T-helper 1 cell (primary cell): ENCODE measurements at places on chromosomes 3 and 15.
A peak's percentile ranks its signal among the peaks of the same experiment; 100 is the strongest.

DNA sequence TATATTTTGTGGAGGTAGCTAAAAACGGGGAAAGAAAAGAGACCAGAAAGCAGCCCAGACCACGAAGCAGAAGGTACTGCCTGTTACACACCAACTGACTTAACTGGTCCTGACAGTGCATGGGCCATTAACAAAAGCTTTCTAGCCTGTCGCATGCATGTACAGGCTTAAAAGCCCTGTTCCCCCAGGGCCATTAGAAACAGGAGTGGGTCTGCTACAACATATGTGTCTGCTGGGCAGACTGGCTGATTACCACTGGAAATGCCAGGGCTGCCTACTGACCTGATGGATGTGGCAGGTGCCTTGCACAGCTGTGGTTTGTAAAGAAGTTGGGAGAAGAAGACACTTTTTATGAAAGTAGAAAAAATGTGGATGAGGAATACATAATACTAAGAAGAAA lies 137.4 kb downstream of the GAP43 start:
- no peak for DNase-seq

GRCh38 chr3:50623840-50624474 lies 7.0 kb downstream of the MAPKAPK3 start:
- DNase-seq: peak; percentile 86

GRCh38 chr3:54818486-54818885 lies 109.4 kb downstream of the LRTM1 start:
- no peak for DNase-seq

DNA sequence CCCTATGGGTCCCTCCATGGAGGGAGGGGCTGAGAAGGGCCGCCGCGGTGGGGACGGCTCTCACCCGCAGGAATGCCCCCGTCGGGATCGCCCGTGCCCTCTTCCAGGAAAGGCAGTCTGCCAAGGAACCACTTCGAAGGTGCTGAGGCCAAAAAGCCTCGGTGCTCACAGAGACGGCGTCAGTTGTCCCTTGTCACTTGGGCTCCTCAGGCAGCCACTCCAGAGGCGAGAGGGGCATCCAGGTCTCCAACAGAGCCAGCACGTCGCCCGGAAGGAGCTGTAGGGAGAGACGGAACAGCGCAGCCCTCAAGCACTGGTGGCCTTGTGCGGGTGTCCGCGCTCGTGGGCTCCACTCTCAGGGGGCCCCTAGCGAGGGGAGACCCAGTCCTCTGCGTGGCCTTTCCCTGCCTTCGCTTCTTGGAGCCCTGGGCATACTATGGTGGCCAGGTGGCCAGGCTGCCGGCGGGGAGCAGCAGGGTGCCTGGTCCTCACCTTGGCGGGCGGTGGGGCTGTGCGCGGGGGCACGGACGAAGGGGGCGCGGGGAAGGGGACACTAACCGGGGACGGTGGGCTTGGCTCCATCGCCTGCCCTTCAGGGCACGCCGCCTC lies 994 bp downstream of the MESP1 start:
- DNase-seq: no peak

DNA sequence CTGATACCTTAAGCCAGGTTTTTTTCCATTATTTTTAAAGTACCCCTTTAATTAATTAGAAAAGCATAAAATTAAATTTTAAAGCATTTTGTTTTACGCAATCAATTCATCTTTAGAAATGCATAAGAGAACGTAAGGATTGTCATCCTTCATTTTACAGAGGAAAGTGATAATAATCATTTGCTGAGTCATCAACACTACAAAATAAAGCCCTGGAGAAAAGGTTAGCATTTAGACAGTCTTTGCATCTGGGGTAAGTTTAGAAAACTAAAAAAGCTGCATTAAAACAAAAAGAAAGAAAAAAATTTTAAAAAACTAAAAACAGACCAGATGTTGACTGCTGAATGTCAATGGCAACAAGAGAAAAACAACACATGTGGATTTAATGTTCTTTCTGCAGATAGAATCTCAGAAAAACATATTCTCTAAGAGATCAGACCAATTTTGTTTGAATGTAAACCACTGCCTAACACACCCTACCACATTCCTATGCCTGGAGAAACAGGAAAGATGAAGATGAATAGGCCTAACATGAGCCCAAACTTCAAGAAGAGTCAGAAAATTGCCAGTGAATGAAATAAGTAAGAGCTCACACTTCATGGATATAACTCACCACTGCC lies 59.9 kb downstream of the SUCNR1 start:
- DNase-seq: no peak

GRCh38 chr3:13307041-13307440 lies 113.1 kb downstream of the NUP210 start:
- DNase-seq: no peak

GRCh38 chr3:196162679-196163078 lies 48.5 kb downstream of the ZDHHC19 start:
- no peak for DNase-seq

- DNase-seq: no peak
Observed at GRCh38 chr3:107512108-107512507, 10.7 kb upstream of the BBX start.

- DNase-seq: no peak
Observed at GRCh38 chr15:29962407-29962806, 120.3 kb upstream of the GOLGA8J start.

DNA sequence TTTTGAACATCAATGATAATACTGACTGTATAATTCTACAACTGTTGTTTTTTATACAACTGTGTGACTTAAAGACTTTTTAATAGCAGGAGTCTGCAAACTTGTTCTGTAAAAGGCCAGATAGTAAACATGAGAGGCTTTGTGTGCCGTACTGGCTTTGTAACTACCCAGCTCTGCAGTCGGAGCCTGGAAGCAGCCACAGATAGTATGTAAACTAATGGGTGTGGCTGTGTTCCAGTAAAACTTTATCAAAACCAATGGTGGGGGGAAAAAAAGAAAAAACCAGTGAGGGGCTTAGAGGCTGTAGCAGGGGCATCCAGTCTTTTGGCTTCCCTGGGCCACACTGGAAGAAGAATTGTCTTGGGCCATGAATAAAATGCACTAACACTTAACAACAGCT lies 11.9 kb downstream of the ASB7 start:
- no peak for DNase-seq

- no peak for DNase-seq
Observed at GRCh38 chr15:85479071-85479647, 98.8 kb downstream of the AKAP13 start.

- no peak for DNase-seq
Observed at GRCh38 chr15:82875411-82876003, 66.1 kb downstream of the WHAMM start.

DNA sequence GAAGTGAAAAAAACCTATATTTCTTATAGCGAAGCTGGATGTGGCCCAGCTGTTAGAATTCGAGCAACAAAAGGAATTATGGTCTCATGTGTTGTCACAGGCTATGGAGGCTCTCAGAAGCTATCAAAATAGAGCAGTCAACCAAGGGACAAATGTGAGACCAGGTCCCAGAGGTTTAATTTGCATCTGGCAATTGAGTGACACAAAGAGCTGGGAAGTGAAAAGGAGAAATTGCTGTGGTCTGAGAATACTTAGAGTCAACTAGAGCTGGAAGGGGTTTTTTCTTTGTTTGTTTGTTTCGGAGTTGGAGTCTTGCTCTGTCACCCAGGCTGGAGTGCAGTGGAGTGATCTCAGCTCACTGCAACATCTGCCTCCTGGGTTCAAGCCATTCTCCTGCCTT lies 61.3 kb upstream of the SMAD3 start:
- DNase-seq: no peak

- DNase-seq: peak; percentile 35
Observed at GRCh38 chr15:90648137-90649070, 68.7 kb upstream of the BLM start.

DNA sequence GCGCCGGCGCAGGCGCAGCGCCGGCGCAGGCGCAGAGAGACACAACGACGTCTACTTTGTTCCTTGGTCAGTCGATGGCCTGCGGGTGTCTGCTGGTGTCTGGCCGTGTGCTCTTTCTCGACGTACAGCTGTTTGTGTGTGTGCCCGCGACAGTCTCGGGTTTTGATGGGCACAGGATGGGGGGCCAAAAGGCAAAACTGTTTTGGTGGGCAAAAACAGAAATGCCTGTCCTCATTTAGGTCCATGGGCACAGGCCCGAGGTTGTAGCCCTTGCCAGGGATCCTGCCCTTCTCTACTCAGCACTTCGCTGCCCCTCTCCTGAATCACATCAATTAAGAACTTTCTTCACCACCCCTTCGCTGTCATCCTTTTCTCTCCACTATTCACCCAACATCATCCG lies 184.8 kb upstream of the CHL1 start:
- peak; percentile 15 for DNase-seq

DNA sequence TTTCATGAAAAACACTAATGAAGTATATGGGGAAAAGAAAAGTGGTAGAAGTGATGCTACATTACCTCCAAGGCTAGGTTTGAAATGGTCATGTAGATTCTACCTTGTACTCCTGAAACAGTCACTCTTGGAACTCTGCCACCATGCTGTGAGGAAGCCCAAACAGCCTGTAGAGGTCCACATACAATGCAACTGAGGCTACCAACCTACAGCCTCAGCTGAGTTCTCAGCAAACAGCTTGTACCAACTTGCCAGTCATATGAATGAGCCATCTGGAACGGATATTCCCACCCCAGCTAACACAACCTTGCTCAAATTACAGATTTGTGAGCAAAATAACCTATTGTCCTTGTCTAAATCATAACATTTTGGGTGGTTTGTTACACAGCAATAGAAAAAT lies 193.5 kb downstream of the ULK4 start:
- no peak for DNase-seq

- no peak for DNase-seq
Observed at GRCh38 chr3:45311953-45312801, 76.2 kb upstream of the LARS2 start.

GRCh38 chr3:144431134-144431533 lies 459.5 kb downstream of the DIPK2A start:
- DNase-seq: no peak

DNA sequence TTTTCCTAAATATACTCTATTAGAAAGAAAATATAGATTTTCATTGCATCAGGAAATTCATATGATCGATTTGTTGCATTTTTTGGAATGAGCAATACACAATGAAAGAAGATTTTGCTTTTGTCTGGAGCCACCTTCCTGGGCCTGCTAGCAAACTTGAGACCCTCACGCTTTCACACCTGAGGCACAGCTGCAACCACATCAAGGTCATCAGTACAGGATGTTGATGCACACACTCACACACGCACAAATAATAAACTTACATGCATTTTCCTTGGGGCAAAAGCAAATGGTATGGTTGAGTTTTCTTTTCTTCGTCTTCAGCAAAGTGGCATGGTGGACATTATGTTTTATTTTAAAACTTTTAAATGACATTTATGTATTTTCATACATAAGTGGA lies 64.8 kb upstream of the SATB1 start:
- DNase-seq: peak; percentile 2

GRCh38 chr3:118766306-118766669 lies 268.4 kb downstream of the IGSF11 start:
- DNase-seq: no peak
